ENCODE measurements at places on chromosomes 5 and 9.

- DNase-seq = peak; percentile 94
Observed at GRCh38 chr5:116652196-116652729, 77.6 kb upstream of the SEMA6A start.

DNA sequence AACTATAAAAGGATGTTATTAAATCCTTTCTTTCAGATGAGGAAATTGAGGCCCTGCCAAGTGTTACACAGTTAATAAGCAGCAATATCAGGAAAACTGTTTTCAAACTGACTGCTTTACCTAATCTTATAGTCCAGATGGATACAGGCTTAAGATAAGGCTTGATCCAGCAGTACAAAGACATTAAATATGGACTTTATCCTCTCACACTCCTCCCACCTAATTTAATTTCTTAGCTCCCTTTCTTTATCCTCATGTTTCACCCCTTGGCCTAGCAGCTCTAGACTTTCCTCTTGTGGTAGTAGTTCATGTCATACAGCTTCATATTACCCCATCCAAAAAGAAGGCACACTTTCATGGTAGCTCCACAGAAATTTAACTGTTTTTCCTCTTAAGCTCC, 164.5 kb downstream of the BAAT start:
- no peak for DNase-seq

- no peak for DNase-seq
Observed at GRCh38 chr5:141867139-141867538, 11.1 kb downstream of the PCDH1 start.

- no peak for DNase-seq
Observed at GRCh38 chr5:39426051-39426745, 1.4 kb upstream of the DAB2 start.

GRCh38 chr5:9479361-9479760, 66.5 kb downstream of the SEMA5A start:
- peak; percentile 84 for DNase-seq

GRCh38 chr5:68170826-68171558, 44.6 kb upstream of the PIK3R1 start:
- DNase-seq = no peak

GRCh38 chr5:14301186-14301585, 158.0 kb downstream of the TRIO start:
- DNase-seq = no peak

All from mammary epithelial cell (primary cell).